Kidney (tissue), 22 donors: ENCODE measurements at places on chromosomes 3 and 15. TPM values are rescaled to one million over a fixed set of nuclear protein-coding genes. Genes with fewer than 3 reads are reported as not detected.
A peak's percentile ranks its signal among the peaks of the same experiment; 100 is the strongest.

DNA sequence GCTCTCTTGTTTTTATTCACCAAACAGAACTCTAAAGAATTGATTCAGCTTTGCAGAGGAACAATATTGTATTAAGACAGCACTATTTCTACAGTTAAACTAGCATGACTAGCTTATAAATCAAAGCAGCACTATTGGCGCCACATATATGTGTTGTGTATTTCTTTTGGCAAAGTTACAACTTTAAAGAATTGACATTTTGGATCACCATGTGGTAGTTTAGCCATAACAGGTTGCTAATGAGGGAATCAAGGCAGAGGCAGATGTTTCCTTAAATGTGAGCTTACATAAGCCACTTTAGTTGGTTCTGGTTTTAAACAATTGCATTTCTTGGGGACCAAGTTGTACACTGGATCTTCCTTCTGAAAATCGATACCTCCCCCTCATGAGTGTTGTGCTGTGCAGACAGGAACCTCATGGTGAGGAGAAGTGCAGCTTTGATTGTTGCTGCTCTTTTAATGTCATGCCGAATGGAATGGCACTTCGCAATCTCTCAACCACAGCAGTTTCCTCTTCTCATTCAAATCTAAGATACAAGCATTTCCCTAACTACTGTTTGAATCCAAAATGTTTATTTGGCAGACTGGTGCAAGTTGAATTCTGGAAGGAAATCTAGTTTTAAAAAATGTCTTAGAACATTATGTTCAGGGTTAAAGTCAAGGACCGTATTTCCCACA is 151.2 kb downstream of the MYRIP start:
- no peak for DNase-seq
- no peak overlapping the region for H3K27ac ChIP-seq
- no peaks in the 10 kb centered on the region for H3K27me3 ChIP-seq
- no peaks in the 10 kb centered on the region for H3K36me3 ChIP-seq
- no peaks in the 10 kb centered on the region for H3K4me1 ChIP-seq

DNA sequence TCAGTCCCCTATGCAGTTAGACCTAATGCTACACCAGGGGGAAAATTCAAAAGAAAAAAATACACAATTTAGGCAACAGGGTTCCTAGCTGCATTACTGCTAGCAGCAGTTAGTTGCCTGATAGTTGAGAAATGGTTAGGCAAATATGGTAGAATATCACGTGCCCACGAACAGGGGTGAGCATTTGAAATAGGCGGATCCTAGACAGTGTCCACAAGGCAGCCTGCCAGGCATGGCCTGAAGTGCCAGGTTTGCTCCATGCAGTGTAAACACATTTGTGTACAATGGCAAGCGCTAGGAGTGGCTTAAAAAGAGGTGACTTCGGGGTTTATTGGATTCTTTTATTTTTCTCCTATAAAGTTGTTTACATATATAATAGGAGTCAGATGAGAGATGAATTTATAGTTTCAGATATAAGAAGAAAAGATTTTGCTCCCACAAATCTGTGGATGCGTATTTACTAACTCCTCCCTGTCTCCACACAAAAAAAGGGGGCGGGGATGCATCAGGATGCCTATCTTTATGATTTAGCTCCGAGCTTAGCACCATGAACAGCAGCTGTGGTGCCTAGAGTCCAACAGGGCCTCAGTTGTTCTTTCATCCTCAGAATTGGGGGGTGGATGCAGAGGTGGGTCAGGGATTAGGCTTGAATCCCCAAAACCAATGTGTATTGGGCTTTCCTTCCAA is 3.9 kb upstream of the TGM4 start:
- peaks cover 2% of the 10 kb centered on the region for H3K36me3 ChIP-seq
- H3K4me3 ChIP-seq, result no peak overlapping the region
- no peaks in the 10 kb centered on the region for H3K4me1 ChIP-seq
- no peak for DNase-seq
- H3K27me3 ChIP-seq, result no peaks in the 10 kb centered on the region

DNA sequence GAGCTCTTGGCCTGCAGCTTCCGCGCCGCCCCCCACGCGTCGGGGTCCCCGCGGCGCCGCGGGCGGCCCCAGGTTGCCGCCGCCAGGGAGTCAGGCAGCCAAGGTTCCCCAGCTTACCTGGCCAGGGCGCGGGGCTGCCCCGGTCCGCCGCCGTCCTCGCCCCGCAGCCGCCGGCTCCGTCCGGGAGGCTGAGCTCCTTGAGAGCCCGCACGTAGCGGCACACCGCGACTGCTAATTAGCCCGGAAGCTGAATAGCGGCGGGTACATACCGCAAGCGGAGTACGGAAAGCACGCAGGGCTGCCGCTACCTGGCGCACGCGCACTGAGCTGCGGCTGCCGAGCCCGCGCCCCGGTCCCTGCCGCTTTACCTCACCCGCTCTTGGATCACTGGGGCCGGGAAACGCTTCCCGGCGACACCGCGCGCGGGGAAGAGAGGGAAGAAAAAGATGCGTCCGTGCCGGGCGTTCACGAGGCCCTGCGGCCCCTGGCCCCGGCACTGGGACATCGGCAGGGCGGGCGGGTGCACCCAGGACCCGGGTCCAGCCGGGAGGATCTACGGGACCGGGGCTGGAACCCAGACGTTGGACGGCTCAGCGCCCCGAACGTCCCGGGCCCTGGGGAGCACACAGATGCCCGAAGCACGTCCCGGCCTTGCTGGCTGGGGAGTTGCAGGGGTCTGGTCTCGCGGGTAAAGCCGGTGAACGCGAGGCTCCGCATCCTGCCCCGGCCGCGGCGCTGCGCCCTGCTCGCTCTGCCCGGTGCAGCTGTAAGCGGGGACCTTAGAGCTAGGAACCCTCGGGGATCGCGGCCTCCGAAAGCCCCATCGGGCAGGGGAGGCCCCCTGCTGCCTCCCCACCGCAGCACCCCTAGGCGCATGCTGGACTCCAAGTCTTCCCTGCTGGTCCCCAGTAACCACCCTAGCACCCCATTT is at the start of gene GOLGA8B:
GOLGA8B (minus strand) TSS at position 253 of the 931 bp plus-strand sequence. CDS start 47,739 bp downstream, outside the sequence.
- peak; percentile 85 for DNase-seq
- H3K27me3 ChIP-seq, result no peaks in the 10 kb centered on the region
- H3K36me3 ChIP-seq, result no peaks in the 10 kb centered on the region

BNC1 gene
- 0.38 TPM for total RNA-seq

DNA sequence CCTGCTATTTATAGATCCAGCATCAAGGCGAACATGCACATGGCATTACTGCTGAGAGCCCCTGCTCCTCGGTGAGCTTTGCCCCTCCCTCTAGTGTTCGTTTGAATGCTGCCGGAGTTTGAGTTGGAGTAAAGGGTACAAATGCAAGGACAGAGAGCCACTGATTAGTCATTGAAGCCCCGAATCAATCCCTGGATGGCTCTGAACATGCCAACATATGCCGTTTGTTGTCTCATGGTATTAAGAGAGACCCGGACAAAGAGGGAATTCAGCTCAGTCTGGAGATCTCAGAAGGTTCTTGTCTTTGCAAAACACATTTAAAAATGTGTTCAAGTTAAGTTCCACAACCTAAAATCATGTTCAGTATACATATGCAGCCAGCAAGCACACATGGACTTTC is 789.2 kb upstream of the NR2F2 start:
- no peak for DNase-seq
- H3K4me1 ChIP-seq, result no peaks in the 10 kb centered on the region
- H3K27me3 ChIP-seq, result no peaks in the 10 kb centered on the region
- H3K27ac ChIP-seq, result no peak overlapping the region
- H3K4me3 ChIP-seq, result no peak overlapping the region

DNA sequence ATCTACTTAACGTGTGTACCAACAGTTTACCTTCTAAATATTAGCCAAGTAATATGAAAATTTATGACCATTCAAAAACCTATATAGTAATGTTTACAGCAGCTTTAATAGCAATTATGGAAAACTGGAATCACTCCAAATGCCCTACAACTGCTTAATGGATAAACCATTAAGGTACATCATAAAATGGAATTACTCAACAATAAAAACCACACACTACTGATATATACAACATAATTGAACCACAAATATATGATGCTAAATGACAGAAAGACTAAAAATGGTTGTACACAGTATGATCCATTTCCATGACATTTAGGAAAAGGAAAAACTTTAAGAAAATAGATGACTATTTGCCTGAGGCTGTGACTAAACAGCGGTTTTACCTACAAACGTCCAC is 467.1 kb upstream of the EPHA6 start:
- H3K4me3 ChIP-seq, result no peak overlapping the region
- H3K4me1 ChIP-seq, result no peaks in the 10 kb centered on the region
- no peaks in the 10 kb centered on the region for H3K27me3 ChIP-seq
- H3K27ac ChIP-seq, result no peak overlapping the region

SOX2 gene
- total RNA-seq, result 0.13 TPM

DNA sequence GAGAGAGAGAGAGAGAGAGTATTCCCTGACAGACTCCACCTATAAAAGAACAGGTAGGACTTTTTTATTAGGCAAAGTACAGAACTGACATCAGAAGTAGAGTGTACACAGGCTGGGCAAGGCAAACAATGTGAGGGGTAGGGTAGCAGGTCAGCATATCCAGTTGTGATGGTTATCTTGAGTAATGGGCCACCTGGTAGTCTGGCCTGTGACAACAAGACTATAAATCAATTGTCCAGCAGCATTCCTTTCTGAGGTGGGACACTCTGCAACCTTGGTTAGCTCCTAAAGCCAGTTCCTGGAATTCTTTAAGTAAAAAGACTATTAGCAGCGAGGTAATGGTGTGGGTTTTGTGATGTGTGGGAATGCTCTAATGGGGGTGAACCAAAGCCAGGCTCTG is 14.9 kb upstream of the TMCC1 start:
- H3K4me1 ChIP-seq, result no peaks in the 10 kb centered on the region
- H3K4me3 ChIP-seq, result no peak overlapping the region
- H3K27ac ChIP-seq, result no peak overlapping the region
- DNase-seq, result peak; percentile 51
- H3K27me3 ChIP-seq, result no peaks in the 10 kb centered on the region

ACSBG1 gene
- 0.13 TPM for total RNA-seq

ZIC1 gene
- total RNA-seq, result not detected

DNA sequence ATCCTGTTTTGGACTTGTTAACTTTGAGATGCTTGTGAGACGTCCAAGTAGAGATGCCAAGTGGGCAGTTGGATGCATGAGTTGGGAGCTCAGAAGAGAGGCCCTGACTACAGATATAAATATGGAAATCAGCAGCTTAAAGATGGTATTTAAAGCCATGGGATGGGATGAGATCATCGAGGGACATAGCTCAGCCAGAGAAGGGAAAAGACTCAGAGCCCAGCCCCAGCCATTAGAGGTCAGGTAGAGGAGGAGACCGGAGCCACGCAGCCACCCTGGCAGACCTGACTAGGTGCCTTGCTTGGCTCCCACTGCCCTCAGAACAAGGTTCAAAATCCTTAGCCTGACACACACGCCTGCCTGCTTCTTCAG is 31.1 kb downstream of the ATP2B2 start:
- H3K4me3 ChIP-seq, result no peak overlapping the region
- no peak for DNase-seq
- no peak overlapping the region for H3K27ac ChIP-seq
- no peaks in the 10 kb centered on the region for H3K36me3 ChIP-seq
- H3K27me3 ChIP-seq, result no peaks in the 10 kb centered on the region
- H3K4me1 ChIP-seq, result no peaks in the 10 kb centered on the region

- no peaks in the 10 kb centered on the region for H3K27me3 ChIP-seq
- no peak overlapping the region for H3K4me3 ChIP-seq
- no peak for DNase-seq
- H3K27ac ChIP-seq, result no peak overlapping the region
- peaks cover 32% of the 10 kb centered on the region for H3K36me3 ChIP-seq
- no peaks in the 10 kb centered on the region for H3K4me1 ChIP-seq
These were observed 35.3 kb downstream of the TUBGCP4 start for GRCh38 chr15:43406189-43406588.

RHCG gene
- 1.5 TPM for total RNA-seq

ITIH3 gene
- total RNA-seq, result 2.3 TPM
